ENCODE measurements at places on chromosomes 1 and 21.

DNA sequence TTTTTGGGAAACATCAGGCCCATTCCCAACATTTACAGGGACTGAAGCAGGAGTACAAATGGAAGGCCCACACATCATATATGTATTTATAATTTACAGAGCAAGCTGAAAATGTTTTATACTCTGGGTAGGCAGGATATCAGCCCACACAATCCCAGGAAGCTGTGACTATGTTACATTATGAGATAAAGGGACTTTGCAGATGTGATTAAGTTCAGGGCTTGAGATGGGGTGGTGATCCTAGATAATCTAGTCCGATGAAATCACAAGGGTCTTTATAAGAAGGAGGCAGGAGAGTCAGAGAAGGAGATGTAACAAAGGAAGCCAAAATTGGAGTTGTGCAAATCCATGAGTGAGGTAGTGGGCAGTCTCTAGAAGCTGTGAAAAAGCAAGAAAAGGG lies 160.5 kb downstream of the PDE4B start:
- no peak for DNase-seq

DNA sequence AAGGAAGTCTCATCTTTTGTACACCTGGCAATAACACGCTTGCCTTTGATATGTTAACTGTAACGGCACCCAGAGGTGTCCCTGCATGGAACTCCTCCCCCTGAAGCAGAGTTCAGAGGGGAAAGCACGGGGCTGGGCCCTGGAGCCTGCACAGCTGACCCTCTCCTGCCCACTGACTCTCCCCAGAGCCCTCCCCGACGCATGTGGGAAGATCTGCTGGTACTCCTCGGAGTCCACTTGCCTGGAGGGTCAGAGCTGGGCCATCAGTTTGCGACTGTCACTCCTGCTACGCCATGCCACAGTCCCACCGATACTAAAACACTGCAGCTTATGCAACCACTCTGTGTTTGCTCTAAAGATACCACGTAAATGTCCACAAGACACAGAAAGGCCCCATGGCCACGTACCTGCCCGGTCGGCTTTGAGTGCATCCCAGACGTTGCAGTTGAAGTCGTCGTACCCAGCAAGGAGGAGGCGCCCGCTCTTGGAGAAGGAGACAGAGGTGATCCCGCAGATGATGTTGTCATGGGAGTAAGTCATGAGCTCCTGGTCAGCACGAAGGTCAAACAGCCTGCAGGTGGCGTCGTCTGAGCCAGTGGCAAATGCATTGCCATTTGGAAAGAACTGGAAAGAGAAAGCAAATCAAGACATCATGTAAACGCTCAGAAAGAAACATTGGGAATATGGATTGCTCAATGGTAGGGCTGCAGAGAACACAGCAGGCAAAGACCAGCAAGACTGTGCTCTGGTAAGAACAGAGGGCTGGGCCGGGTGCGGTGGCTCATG lies 10.6 kb upstream of the NADK start:
- no peak for DNase-seq

- no peak for DNase-seq
These were observed 16.0 kb upstream of the LRIG2 start for GRCh38 chr1:113057006-113057405.

DNA sequence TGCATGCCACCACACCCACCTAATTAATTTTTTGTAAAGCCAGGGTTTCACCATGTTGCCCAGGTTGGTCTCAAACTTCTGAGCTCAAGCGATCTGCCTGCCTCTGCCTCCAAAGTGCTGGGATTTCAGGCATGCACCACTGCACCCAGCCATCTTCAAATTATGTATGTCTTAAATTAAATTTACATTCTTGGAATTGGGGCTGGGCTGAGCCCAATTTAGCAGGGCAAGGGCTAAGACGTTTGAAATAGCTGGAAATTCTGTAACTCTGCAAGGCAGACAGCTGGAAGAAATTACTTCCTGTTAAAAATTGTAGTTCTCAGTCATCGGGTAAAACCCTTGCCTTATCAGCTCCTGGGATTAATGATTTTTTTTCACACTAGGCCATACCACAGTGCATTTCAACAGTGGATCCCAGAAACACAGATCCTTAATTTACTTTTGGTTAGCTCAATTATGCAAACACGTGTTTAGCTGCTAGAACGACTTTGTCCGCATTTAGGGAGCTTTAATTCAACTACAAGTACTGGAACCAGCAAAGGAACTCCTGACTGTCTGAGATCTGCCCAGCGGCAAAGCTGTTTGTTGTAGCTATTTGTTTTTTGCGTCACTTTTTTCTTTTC lies 83.3 kb downstream of the OLFML3 start:
- no peak for DNase-seq

DNA sequence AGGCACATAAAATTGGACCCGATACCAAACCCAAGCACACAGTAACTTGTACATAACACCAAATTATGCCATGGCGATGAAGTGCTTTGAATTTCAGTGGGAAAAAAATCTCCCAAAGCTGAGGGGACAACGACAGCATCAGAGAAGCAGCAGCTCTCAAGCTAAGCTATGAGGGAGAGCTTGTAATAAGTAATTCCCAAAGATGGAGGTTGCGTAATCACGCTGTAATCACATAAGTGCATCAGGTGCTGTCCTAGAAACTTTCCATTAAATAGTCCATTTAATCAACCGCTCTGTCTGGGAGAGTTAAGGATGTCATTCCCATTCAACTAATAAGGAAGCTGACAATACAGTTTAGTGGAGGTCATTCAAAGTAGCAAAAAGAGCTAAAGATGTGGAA lies 37.6 kb upstream of the KRTAP19-8 start:
- DNase-seq = no peak

GRCh38 chr1:198318085-198318484 lies 161.3 kb downstream of the NEK7 start:
- DNase-seq = no peak

DNA sequence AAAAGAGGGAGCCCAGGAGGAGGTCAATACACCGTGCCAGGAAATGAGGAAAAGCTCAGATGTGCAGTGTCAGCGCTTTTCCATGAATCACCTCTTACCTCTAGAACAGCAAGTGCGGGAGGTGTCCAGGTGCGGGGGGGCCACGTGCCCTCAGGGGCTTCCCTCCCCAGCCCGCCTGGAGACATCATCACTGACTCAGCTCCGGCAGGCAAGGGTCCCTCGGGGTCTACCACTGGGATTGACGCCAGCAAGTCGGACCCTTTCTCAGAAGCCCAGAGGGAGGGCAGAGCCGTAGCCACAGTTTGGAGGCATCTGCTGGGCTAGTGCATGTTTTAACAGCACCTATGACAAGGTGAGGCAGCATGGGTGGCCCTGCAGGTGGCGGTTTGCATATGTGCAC lies 67.4 kb upstream of the TRAPPC10 start:
- DNase-seq = no peak

DNA sequence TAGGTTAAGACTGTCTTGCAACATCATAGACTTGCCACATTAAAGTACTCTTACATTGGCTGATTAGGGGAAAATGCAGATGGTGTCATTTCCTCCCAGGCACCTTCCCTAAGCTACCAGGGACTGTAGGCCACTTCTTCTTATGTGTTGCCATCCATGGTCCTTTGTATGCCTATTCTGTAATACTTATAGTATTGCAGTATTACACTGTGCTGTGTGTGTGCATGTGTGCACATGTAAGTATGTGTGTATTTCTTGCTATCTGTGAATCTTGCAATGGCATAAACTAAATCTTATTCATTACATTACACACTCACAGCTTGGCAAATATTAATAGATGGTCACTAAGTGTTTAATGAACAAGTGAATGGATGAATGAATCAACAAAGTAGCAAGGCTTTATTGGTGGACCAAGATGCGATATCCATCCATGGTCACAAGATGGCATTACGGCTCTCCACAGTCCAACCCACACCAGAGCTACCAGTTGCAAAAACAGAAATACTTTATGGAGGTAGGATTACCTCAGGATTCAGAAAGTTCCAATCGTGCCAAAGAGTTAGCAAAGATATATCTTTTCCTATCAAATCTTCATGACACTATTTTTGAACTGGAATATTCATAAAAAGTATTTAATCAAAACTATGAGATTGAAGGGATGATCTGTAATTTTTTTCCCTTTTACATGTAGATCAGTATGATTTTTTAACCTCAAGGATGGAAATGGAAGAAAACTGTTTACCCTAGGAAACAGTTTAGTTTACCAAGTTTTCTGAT lies 160.2 kb downstream of the DENND1B start:
- no peak for DNase-seq

DNA sequence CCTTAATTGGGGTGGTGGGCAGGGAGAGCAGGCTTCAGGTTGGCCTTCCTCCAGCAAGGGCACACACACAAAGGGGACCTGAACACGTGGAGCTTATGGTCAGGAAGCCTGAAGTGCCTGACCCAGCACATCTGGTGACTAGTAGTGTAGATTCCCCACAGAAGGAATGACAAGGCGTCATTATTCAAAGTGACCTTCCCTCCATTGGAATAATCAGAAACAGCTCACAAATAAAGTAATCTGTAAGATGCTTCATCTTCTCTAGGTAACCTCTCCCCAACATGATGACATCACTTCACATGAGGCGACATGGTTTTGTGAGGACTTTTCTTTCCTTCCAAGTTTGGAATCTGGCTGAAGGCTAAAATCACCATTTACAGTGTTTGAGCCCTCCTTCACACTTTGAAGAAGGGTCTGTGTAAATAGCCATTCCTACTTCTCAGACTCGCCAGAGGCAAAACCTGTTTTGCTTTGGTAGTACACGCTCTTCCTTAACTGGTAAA lies 32.8 kb upstream of the ERG start:
- DNase-seq = no peak

- no peak for DNase-seq
These were observed 28.4 kb downstream of the ELF3 start for GRCh38 chr1:202038688-202039346.

GRCh38 chr1:40303051-40303771 lies 13.9 kb downstream of the COL9A2 start:
- no peak for DNase-seq

DNA sequence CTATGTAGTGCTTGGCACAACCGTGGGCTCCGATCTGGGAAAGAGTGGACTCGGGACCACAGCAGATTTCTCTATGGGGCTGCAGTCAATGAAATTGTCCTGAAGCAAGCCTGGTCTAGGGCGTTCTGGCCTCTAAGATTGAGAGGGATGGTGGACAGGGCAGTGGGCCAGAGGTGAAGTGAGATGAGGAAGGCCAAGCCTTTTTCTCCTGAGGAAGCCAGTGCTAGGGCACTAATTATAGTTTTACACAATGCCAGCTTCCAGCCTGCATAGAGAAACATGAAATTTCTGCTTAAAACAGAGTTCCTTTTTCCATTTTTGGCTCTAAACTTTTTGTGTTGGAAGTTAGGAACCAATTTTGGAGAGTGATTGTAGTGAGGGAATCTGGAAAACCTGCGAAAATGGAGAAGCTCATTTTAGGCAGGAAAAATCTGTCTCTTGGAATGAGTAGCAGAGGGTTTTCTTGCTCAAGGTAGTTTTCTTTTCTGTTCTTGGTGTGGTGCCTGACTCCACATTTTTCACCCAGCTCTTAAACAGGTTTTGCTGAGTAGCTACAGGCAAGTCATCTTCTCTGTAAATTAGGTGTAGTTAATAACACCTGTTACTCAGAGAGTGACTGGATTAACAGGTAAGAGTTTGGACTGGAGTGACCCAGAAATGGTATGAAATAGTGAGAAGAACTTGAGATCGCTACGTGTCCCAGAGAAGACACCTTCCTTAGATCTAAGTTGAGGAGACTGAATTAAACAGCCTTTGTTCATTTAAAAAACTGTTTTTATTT lies 22.1 kb downstream of the UCK2 start:
- DNase-seq = no peak

DNA sequence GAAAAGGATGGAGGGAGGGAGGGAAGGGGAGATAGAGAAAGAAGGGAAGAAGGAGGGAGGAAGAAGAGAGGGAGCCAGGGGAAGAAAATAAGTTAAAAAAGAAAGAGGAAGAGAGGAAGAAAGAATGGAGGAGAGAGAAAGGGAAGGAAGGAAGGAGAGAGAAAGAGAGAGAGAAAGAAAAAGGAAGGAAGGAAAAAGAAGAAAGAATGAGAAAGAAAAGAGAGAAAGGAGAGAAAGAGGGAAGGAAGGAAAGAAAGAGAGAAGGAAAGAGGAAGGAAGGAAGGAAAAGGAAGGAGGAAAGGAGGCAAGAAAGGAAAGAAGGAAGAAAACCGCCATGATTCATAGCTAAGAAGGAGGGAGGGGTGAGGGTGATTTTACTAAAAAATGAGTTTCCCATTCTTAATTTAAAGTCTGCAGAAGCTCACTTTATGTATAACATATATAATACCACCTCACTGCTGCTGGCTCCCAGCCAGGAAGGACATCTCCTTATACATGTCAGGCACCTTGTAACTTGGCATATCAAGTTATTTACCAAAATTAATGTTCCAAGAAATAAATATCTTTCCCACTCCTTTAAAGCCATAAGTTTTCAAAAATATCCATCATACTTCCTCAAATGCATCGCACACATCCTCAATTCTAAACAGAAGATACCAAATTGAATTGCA lies 46.0 kb upstream of the OLIG2 start:
- no peak for DNase-seq

GRCh38 chr1:182415789-182416188 lies 15.3 kb upstream of the TEDDM1 start:
- DNase-seq = no peak

GRCh38 chr1:207239874-207240273 lies 81.6 kb upstream of the CD55 start:
- no peak for DNase-seq

GRCh38 chr1:152001631-152002584 lies 8.2 kb upstream of the S100A10 start:
- peak; percentile 96 for DNase-seq

- no peak for DNase-seq
These were observed 250.9 kb upstream of the DAB1 start for GRCh38 chr1:57674801-57675200.

DNA sequence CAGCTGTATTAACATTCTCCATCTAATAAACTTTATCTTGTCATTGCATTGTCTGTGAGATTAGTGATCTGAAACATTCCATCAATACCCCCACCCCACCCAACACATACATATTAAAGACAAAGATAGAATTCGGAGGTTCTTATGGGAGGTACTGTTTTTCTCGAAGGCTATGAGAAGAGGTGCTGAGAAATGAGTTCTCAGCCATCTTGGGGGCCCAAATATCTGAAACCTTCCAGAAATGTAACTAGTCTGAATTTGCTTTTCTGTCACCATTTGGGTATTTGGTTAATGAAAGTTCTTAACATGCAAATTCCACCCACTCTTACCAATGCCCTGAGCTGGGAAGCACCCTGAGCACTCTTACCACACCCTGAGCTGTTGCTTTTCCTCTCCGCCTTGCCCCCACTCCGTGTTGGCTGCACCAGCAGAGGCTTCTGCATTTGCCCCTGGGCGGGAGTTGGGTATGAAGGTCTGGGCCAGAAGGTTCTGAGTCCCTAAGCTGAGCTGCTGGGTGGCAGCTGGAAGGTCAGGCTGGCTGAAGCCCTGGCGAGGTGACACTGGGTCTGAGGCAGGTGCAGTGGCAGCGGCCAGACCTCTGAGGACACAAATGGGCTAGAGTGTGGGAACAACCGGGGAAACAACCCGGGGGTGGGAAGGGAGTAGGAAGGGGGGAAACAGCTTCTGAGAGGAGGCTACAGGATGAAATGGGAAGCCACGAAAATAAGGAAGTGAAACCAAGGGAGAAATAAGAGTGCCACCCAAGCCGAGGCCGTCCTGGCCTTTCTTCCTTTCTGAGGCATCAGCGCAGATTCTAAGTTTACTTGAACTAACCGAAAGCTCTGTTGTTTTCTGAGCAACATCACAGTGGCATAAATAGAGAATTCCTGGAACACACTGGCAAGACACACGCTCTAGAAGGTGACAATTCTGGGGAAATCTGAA lies 26.3 kb upstream of the IER5 start:
- no peak for DNase-seq

- no peak for DNase-seq
These were observed 933 bp downstream of the C1orf35 start for GRCh38 chr1:228101994-228102790.

Measured in skeletal muscle cell (primary cell).